ENCODE measurements at places on chromosomes 4 and X.

GRCh38 chrX:119073200-119073905 lies 560 bp downstream of the CT47C1 start:
- DNase-seq: no peak

DNA sequence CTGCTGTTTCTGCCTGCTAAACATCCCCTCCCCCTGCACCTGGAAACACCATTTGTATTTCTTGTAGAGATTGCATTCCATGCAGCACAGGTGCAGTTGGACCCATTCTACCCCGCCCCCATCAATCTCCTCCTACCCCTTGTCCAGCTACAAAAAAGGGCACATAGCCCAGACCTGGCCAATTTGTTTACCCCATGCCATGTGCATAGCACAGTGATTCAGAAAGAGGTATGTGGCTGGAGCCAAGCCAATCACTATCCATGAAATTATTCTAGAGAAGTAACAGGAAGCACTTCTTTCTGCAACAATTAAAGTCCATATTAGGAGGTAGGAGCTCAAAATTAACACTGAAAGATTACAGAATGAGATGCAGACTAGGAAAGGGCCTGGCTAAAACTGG lies 20.2 kb upstream of the TMEM184C start:
- no peak for DNase-seq

GRCh38 chr4:73528171-73528570 lies 46.6 kb downstream of the AFM start:
- no peak for DNase-seq

- DNase-seq: no peak
Observed at GRCh38 chr4:138939960-138940359, 75.6 kb upstream of the NOCT start.

- DNase-seq: no peak
Observed at GRCh38 chr4:120545391-120545790, 377.1 kb downstream of the PRDM5 start.

DNA sequence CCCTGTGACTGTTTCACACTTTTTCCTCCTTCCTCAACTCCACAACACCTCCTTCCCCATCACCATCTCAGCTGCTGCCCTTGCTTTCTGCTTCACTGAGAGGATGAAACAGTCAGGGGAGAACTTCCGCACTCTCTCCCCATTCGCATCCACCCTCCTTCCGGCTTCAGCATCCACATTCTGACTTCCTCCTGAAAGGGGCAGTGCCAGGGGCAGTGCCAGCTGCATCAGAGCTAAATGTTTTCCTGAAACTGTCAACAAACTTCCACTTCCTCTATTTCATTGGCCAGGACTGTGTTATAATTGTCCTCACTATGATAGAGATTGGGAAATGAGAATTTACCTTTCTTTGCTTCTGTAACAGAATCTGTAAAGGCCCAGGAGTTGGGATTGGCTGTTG lies 18.2 kb upstream of the RASL11B start:
- no peak for DNase-seq

- no peak for DNase-seq
Observed at GRCh38 chrX:15464704-15465103, 28.4 kb downstream of the PIR start.

DNA sequence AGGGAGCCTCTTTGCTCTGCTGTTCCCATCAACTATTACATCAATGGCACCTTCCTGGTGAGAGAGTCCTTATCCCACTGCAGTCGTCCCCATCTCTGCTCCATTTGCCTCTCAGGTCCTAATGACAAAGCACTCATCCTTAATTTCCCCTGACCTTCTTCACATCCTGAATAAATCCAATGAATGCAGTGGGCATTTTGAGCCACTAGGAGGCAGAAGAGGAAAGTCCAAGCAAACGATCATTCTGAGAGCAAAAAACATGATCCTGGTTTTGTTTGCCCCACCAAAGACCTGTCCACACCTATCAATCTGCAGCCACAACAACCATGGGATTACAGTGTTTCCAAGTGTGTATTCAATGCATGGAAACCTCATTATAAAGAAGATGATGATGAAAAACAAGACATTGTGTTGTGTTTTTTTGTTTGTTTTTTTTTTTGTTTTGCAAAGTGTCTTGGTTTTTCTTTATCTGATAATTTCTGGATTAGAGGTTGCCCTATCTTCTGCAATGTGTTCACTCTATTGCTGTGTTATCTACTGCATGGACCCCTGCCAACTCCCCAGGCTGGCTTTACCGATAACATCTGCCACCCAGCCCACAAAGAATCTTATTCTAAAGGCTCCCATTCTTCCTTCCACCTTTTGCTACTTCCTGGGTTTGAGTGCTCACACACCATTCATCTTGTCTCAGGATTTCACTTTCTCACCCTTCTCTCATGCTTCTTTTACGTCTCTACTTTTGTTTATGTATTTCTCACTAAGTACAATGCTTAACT lies 207.2 kb downstream of the NLGN4X start:
- peak; percentile 2 for DNase-seq

DNA sequence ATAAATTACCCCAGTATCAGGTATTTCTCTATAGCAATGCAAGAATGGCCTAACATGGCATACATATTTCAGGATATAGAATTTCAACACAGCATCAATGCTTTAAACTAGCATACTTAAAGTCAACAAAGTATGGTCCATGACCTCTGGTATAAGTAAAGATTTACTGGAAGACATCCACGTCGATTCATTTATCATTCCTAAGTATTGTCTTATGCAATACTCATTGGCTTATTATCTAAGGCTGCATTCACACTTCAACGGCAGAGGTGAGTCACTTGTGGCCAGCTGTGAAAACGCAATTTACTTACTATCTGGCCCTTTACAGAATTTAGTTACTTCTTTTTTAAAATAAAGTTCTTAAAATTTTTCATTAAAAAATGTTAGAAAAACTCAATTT lies 42.6 kb downstream of the ADGRA3 start:
- DNase-seq: no peak

DNA sequence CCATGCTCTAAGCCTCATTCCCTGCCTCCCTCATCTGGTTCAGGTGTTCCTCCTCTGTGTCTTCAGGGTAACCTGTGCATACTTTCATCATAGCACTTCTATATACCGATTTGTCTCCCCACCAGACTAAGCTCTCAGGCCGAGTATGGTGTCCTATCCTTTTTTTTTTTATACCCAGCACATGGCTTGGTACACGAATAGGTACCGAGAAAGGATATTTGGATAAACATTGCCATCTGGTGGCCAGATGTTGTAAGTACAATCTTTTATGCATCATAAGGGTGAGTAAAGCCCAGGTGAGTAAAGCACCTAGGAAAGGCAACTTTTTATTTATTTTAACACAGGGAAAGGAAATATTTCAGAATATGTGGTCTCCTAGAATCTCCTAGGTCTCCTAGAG lies 68.4 kb downstream of the MID2 start:
- peak; percentile 2 for DNase-seq

- DNase-seq: no peak
Observed at GRCh38 chrX:21766101-21766500, 8.2 kb upstream of the SMPX start.

DNA sequence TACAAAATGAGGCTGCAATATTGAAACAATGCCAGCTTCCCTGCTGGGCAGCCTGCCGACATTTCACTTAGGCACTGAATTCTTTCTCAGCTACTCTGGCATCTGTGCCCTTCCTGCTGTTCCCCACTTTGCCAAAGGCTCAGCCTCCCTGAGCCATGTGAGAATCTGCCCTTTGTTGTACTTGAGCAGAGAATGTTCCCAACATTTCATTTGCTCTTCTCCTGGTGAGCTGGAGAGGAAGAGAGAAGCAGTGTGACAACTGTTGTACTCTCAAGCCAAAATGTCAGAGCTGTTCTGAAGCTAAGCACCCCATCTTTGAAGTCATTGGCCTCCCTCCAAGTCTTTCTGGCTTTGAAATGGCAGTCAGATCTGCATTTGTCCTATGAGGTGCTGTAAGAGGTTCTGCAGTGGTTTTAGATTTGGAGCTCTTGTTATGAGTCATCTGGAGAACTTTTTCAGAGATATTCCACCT lies 32.5 kb downstream of the LANCL3 start:
- DNase-seq: no peak

DNA sequence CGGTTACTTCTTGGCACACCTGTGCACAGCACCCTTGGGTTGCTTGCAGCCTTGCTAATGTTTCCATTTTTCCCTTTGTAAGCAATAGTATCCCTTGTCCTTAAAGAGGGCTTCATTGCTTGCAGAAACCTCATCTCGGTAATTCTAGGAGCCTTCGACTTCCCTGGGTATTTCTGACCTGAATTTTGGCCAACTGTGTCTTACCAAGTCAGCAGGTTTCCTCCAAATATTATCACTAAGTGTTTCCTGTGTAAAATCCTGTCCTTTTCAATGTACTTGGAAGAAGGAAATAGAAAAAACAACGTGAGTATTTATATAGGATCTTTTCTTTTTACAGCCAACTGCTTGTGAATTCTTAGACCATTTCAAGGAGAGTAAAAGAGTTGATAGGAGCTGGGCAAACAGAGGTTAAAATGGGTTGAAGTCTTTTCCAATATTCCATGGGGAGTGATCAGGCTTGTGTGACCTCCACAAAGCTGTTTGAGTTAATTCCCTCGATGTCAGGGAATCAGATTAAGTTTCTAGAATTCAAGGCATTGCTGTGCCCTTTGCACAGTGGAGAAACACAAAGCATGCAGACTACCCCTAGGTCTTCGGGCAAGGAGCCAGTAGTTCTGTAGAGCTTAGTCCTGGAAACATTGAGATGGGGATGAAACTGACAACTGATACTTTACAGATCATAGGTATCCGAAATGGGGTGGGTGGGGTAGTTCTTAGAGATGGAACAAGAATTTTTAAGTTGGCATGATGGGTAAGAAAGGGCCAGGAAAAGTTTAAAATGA lies 209.9 kb downstream of the CPE start:
- DNase-seq: no peak

DNA sequence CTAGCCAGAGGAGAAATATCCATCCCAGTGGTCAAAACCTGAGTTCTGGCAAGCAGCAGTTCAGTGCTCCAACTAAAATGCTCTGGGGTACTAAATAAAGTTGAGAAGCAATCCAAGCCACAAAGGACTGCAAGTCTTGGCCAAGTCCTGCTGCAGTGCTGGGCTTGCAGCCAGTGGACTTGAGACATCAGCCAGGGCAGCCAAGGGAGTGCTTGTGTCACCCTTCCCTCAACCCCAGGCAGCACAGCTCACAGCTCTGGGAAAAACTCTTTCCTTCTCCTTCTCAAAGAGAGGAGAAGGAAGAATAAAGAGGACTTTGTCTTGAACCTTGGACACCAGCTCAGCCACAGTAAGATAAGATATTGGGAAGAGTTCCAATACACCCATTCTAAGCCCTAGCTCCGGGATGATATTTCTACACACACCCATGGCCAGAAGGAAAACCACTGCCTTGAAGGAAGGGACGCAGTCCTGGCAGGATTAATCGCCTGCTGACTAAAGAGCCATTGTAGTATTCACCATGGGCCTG lies 99.8 kb downstream of the PTCHD1 start:
- DNase-seq: no peak

DNA sequence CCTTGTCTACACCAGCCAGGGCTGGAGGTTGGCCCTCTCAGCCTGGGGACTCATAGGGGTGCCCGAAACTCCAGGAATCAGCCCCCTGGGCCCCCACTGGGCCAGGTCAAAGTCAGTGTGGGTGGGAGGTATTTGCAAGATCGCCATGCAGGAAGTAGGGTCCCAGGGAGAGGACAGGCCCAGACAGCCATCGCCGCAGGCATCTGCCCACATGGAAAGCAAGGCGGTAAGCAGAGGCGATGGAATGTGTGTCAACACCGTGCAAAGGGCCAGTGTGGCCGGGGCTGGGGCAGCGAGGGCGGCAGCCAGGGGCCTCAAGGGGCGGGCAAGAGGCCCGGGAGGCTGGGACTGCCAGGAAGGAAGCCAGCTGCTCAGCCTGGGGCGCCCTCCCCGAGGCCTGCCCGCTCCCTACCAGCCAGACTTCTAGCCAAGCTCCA lies 19.3 kb upstream of the DUSP9 start:
- DNase-seq: no peak

- no peak for DNase-seq
Observed at GRCh38 chr4:175166020-175166419, 247.9 kb downstream of the ADAM29 start.

- no peak for DNase-seq
Observed at GRCh38 chr4:108821351-108821930, 58.6 kb upstream of the ETNPPL start.

DNA sequence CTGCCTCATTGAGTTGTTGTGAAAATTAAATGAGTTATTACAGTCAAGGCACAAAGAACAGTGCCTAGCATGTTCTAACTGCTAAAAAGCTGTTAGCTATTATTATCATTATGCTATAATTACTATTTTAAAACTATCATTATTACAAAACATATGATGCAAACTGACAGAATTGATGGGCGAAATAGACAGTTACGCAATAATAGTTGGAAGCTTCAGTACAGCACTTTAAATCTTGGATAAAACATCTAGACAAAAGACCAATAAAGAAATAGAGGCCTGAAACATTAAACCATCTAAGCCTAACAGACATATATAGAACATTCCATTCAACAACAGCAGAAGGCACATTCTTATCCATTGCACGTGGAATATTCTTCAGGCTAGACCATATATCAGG lies 73.0 kb downstream of the TAB3 start:
- no peak for DNase-seq

DNA sequence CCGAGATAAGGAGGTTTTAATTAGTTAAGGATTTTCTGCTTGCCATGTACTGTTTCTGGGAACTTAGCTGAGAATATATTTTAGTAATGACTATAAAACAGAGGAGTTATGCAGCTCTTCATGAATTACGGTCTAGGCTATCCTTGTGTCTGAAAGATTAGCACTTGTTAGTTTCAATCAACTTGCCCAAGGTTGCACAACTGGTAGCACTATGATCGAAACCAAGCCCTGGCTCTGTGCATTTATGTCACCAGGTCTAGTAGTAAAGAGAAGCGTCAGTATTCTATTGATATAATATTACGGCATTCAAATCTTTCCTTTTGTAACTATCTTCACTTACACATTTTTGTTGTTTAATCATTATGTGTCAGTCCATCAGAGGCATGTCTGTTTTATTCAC lies 176.0 kb downstream of the TLL1 start:
- no peak for DNase-seq

- DNase-seq: no peak
Observed at GRCh38 chr4:76342803-76343202, 36.3 kb downstream of the STBD1 start.

DNA sequence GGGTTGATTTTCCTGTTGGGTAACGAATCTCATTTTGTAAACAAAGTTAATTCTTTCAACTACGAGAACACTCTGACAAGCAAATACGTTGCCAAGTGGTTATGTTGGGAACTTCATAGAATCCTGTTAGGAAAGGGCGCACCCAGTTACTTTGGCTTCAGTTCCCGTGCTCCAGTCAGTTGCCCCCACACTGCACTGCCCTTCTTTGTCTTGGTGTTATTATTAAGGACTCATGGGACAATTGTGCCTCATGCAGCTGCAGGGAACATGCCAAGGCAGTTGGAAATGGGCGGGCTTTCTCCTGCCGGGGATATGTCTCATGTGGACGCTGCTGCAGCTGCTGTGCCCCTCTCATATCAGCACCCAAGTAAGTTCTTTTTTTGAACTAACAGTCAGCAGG lies 28.9 kb downstream of the OFD1 start:
- DNase-seq: no peak

GRCh38 chrX:119887721-119888425 lies 7.8 kb upstream of the AKAP14 start:
- DNase-seq: peak; percentile 27

GRCh38 chr4:93147524-93148212 lies 680.9 kb upstream of the ATOH1 start:
- DNase-seq: peak; percentile 69
